RWPE2 (cell line): ENCODE measurements at places on chromosomes 5 and 9.

- no peaks in the 10 kb centered on the region for H3K36me3 ChIP-seq
- no peak for DNase-seq
- no peaks in the 10 kb centered on the region for H3K27me3 ChIP-seq
- H3K27ac ChIP-seq = no peak overlapping the region
Measured at GRCh38 chr9:114991861-114992260, 61.5 kb upstream of the TNFSF8 start.

DNA sequence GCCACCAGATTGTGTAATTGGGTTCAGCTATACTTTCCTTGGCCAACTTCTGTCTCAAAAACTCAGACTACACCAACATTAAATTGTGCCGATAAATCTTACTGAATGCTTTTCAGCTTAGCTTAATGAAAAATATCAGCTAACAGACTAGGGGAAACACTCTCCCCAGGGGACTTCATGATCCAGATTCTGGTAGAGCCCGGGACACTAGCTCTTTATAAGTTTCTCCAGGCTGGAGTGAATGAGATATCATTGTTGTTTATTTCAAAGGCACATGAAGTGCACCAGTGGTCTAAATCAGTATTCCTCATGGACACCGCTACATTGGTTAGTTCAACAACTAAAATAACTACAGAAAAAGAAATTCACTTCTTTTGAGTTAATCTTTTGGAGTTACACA, 10.5 kb upstream of the LHFPL2 start:
- H3K27ac ChIP-seq = no peak overlapping the region
- no peaks in the 10 kb centered on the region for H3K4me1 ChIP-seq
- no peaks in the 10 kb centered on the region for H3K27me3 ChIP-seq
- no peak overlapping the region for H3K4me3 ChIP-seq
- H3K36me3 ChIP-seq = no peaks in the 10 kb centered on the region
- no peak for DNase-seq

GRCh38 chr5:53893626-53894025, 333.2 kb downstream of the NDUFS4 start:
- no peaks in the 10 kb centered on the region for H3K4me1 ChIP-seq
- no peaks in the 10 kb centered on the region for H3K36me3 ChIP-seq
- H3K27me3 ChIP-seq = no peaks in the 10 kb centered on the region
- DNase-seq = no peak
- H3K4me3 ChIP-seq = no peak overlapping the region

DNA sequence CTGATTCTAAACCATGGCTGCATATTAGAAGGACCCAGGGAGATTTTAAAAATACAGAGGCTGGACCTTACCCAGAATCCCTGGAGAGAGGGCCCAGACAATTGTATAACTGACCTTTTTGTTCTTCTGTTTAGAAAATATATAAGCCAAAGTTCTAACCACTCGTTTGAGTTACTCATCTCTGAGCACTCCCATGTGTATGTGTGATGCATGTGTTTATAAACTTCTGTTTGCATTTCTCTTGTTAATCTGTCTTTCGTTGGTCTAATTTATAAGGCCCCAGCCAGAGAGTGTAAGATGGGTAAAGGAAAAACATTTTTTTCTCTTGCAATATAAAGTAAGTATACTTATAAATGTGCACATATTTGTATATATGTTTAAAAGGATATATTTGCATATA, 443.9 kb downstream of the ZNF608 start:
- no peak overlapping the region for H3K4me3 ChIP-seq
- H3K27me3 ChIP-seq = no peaks in the 10 kb centered on the region
- DNase-seq = no peak
- no peak overlapping the region for H3K27ac ChIP-seq
